AG08395 (cell line): ENCODE measurements at places on chromosomes 1 and 21.

GRCh38 chr1:227225715-227226346 is 92.5 kb downstream of the CDC42BPA start:
- DNase-seq: peak; percentile 22

GRCh38 chr1:30834253-30834652 is 74.3 kb downstream of the SDC3 start:
- DNase-seq: no peak

DNA sequence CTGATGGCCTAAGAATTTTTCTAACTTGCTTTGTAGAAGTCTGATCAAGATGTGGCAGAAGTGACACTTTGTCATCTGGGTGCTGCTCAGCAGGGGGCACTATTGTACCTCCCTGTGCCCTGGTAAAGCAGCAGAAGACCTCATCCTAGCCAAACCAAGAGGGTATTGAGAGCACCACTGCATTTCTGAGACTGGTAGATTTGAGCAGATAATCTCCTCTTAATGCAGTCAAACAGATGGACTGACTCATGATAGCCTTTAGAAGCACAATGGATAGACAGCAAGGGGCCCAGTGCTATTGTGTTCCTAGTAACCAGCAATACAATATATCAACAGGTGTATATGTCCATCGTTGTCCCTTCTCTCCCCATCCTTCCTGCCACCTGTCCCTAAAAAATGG is 5.7 kb downstream of the TPM3 start:
- no peak for DNase-seq

GRCh38 chr1:198601936-198602889 is 36.6 kb upstream of the PTPRC start:
- peak; percentile 74 for DNase-seq

DNA sequence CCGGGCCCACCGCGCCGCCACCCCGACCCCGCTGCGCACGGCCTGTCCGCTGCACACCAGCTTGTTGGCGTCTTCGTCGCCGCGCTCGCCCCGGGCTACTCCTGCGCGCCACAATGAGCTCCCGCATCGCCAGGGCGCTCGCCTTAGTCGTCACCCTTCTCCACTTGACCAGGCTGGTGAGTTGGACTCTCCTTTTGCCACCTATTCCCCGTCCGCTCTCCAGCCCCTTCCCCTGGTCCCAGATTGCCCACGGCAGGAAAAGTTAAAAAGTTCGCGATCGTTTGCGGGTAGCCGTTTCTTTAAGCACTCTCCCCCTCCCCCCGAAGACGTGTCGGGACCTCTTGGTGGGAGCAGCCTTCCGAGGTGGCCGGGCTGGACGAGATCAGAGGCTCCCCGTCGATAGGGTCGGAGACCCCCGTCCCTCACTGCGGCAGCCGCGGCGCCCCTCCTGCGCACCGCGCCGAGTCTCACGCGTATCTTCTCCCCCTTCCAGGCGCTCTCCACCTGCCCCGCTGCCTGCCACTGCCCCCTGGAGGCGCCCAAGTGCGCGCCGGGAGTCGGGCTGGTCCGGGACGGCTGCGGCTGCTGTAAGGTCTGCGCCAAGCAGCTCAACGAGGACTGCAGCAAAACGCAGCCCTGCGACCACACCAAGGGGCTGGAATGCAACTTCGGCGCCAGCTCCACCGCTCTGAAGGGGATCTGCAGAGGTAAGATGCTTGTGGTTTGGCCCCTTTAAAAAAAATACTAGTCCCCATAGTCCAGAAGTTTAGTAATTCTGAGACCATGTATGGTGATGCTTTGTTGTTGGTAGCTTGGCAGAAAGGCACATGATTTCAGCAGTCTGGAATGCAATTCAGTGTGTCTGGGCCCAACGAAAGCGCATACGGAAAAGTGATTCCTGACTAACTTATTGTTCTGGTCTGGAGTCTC is 576 bp downstream of the CCN1 start:
- no peak for DNase-seq
